ENCODE measurements at places on chromosomes 16 and 17. TPM values are rescaled to one million over a fixed set of nuclear protein-coding genes. Genes with fewer than 3 reads are reported as not detected.

Gene SCIMP
- total RNA-seq = not detected

Gene CLEC10A
- total RNA-seq = not detected

Gene MMP28
- not detected for total RNA-seq

Gene CCL2
- 4.7 TPM for total RNA-seq

Gene TEX14
- total RNA-seq = not detected

Gene SRL
- not detected for total RNA-seq

Gene DPH1
- total RNA-seq = 33.1 TPM

Gene CWC25
- total RNA-seq = 13.9 TPM

Gene NUPR1
- not detected for total RNA-seq

Gene RNF157
- total RNA-seq = 10.0 TPM

Gene ZFP3
- 1.7 TPM for total RNA-seq

Gene KCNH6
- total RNA-seq = not detected

Gene PLA2G10
- total RNA-seq = 0.22 TPM

Gene SLFN13
- total RNA-seq = 9.9 TPM

Gene HOXB6
- total RNA-seq = 42.9 TPM

Gene ZNF385C
- 0.07 TPM for total RNA-seq

Gene GRAP
- 0.29 TPM for total RNA-seq

Gene CA5A
- total RNA-seq = not detected

Gene MAF
- 0.58 TPM for total RNA-seq

Gene SPHK1
- 54.5 TPM for total RNA-seq

Gene SOX9
- 26.5 TPM for total RNA-seq

Gene NXPH3
- total RNA-seq = 0.07 TPM

Gene NPIPB13
- total RNA-seq = 4.0 TPM

Gene NFATC3
- total RNA-seq = 24.7 TPM

Gene TP53TG3F
- total RNA-seq = not detected

Gene ZNF750
- 0.40 TPM for total RNA-seq

Gene ZNF469
- total RNA-seq = 0.72 TPM

Gene TMEM98
- 139 TPM for total RNA-seq

Gene SLC38A8
- not detected for total RNA-seq

Gene SLC35G6
- not detected for total RNA-seq

Gene CD300LG
- total RNA-seq = not detected

Gene KRTAP4-4
- total RNA-seq = not detected

Gene STX1B
- 0.58 TPM for total RNA-seq

Gene APOH
- not detected for total RNA-seq

Gene MT4
- not detected for total RNA-seq

Gene PYY
- not detected for total RNA-seq

Gene CRYBA1
- total RNA-seq = not detected

Gene ABCA8
- not detected for total RNA-seq

Gene C17orf107
- total RNA-seq = 1.3 TPM

Gene ODAD4
- total RNA-seq = 0.29 TPM

Gene RABEP2
- 40.8 TPM for total RNA-seq

Gene ANKRD40CL
- not detected for total RNA-seq

Gene ABCA9
- total RNA-seq = not detected

Gene BAIAP2
- total RNA-seq = 77.3 TPM

Gene SMPD3
- not detected for total RNA-seq

Gene DNAAF8
- total RNA-seq = not detected

Gene SAMD14
- total RNA-seq = 11.5 TPM

Gene GNG13
- total RNA-seq = not detected

Gene CACNA1G
- not detected for total RNA-seq

Gene HAP1
- 0.14 TPM for total RNA-seq

All from epithelial cell of proximal tubule (primary cell).